Activated CD4-positive, alpha-beta T cell treated with anti-CD3 and anti-CD28 coated beads, Interleukin-2, amount 50 U/mL, for 48 hours (primary cell): ENCODE measurements at places on chromosomes 5 and 9.

DNA sequence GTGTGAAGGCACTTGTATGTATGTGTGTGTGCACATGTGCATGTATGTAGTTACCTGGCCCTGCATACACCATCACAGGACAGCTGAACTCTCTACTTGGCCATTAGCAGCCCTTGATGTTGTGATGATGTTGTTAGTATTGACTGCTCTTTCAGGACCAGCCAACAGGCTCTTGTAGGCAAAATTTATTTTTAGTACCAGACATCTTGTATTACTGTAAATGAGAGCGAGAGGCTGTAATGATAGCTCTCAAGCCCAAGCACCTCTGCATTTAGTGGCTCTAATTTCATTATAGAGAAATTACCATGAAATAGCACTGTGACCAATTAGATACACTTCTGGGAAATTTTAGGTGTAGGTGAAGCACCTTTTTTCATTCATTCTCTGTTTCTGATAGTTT, 158.0 kb downstream of the SMARCA2 start:
- DNase-seq: no peak

DNA sequence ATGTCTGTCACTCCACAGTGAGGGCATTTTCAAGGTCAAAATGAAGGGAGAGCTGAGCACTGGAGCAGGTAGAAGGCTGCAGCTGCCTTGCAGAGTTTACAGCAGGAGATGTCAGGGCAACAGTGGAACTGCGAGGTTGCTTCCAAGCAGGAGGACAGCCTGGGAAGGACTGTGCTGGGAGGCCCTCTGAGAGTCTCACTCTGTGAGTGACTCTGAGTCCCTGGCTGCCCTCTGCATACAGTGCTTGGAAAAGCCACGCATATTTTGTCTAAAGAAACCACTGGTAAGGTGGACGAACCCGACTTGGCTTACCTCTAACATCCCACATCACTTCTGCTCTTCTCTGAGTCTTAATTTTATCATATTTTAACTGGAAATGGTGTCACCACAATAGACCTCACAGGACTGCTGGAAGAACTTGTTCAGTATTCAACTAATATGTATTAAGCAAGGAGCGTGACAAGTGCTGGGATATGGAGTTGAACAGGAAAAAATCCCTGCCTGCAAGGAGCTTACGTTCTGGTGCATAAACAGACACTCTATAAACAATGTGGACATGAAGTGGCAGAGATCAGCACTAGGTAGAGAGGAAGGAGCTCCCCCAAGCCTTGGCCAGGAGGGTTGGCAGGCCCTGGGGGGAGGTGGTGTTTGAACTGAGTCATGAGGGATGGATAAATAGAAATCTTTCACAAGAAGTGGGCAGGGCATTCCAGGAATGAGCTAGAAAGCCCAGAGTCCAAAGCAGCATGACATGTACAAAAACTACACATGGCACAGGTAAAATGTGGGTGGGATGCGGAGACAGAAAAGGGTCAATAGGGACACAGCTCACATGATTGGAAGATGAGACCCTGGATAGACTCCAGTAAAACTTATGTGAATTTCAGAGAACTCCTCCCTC, 64.0 kb upstream of the FOXE1 start:
- no peak for DNase-seq

DNA sequence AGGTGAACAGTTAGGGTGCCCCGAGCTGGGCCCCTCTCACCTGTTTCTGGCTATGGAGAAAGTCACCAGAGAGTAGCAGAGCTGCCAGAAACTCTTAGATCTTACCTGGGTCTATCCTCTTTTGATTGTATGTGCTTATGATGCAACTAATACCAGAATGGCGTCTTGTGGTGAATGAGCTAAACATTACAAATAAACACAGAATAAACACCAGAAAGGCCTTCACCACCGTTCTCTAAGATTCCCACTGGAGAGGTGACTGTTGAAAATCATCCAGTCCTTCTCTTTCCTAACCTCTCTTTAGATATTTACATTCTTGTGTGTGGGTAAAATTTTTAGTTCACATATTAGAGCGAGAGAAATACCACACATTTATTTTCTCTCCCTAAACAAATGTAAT, 241.7 kb upstream of the GAS1 start:
- DNase-seq: no peak

- peak; percentile 77 for DNase-seq
Observed at GRCh38 chr9:89477811-89478630, 19.9 kb downstream of the SEMA4D start.

DNA sequence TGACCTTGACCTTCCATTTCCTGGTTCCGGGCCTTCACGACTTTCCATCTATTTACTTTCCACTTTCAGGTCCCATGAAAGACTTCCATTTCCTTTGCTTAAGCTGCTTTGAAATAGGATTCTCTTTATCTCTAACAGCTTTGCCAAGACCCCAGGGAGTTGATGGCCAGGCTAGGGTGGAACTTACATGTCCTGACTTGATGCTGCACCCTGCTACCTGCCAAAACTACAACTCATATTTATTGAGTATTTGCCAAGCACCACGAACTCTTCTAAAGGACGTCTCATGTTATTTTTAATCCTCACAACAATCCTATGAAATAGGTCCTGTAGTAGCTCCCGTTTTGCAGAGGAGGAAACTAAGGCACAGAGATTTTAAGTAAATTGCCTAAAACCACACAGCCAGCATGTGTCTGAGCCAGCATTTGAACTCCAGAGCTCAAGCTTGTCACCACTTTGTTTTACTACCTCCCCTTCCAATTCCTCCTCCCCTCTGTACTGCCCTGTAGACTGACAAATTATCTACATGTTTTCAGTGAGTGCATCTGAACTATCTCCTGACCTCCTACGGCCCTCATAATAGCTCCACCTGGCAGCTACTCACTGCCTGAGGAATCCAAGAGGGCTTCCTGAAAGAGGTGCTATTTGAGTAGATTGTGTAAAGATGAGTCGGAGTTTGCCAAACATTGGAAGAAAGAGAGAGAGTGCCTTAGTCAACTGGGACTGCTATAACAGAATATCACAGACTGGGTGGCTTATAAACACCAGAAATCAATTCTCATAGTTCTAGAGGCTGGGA, 38.4 kb upstream of the SMIM23 start:
- no peak for DNase-seq

GRCh38 chr5:33212900-33213299, 227.9 kb upstream of the TARS1 start:
- DNase-seq: no peak

- no peak for DNase-seq
Observed at GRCh38 chr5:163306421-163306820, 131.0 kb upstream of the CCNG1 start.

GRCh38 chr5:60507687-60508086, 192.3 kb downstream of the DEPDC1B start:
- no peak for DNase-seq

DNA sequence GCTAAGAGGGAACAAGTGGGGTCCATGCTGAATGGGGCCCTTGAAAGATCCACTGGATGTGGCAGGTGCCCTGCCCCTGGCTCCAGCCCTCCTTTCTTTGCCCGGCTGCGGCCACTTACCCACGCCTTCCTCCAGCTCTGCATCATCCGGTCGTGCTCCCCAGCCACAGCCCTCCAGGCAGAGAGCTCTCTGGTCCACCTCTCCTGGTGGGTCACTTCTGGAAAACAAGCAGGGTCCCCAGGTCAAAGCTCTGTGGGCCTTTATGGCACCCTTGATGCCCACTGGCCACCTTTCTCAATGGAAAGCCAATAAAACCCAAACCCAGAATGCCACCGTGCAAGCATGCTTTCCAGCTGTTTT, 45.0 kb downstream of the SECISBP2 start:
- no peak for DNase-seq

GRCh38 chr9:106697750-106698502, 165.0 kb upstream of the ZNF462 start:
- no peak for DNase-seq

DNA sequence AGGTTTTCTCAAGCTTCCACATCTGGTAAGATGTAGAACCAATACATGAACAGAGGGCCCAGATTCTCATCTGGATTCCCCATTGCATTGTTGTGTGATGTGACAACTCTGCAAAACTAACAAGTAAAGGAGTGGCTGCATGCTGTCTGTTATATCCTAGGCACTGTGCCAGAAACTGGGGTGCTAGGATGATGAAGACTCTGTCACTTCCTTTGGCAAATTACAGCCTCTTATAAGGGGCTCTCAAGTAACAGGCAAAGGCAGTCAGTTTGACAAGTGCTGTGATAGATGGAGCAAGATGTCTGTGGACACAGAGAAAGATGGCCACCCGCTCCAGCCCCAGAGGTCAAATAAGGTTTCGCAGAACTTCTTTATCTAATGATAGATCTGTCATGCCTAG, 115.7 kb downstream of the PAPPA start:
- no peak for DNase-seq

DNA sequence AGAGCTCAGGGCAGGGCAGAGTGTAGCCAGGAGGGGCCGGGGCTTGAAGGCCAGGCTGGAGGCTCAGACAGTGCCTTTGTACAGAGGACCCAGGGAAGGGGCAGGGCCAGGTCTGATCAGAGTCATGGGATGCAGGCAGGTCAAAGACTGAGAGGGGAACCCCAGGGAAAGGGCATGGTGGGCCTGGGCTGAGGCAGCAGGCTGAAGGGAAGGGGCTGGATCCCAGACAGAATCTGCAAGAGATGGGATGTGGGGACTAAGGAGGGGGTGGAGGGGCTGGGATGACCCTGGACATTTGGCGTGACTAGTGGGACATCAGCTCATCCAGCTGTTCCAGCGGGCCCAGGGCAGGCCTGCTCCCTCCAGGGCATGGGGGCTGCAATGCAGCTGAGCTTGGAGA, 15.5 kb upstream of the MRNIP start:
- DNase-seq: no peak

DNA sequence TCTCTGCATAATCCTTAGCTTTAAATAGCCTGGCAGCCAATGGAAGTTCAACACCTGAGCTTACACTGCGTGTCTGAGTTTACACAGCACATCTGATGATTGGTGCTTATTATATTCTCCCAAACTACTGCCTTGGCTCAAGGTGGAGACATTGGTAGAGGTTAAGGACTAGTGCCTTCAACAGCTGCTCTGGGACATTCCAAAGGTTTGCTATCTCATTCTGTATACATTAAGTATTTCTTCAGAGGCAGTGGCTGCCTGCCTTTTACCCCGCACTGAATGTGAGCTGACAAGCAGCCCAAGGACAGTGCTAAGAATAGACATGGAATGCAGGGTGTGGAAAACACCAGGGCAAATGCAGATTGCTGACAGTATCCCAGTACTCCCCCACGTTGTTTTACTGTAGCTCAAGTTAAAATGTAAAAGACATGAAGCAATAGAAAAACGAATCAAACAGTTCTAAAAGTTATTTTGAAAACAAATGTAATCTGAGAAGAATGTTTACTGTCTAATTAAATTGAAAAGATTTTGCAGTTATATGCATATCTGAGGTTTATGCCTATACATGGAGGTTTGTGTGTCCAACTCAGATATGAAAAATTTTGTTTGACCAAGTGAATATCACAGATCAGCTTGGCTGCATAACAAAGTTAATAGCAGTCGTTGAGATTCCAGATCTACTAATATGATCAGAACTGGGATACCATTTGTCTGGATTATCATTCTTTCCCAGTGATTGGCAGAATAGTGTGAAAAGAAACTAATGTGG, 1.8 kb downstream of the HSPB3 start:
- no peak for DNase-seq

DNA sequence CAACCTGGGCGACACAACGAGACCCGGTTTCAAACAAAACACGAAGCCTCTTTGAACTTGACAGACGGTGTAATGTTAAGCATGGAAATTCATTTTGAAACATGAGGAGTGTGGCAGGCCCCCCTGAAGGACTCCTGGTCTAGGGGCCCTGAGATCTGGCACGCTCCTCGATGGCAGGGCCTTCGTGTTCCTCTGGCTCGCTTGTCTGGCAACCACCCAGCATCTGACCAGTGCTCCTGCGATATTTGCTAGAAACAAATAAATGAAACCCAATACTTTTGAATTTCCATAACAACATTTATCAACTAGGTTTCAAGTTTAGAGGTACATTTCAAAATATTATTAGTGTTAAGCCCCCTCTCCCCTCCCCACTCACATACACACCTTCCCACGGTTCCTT, 193.0 kb downstream of the ERCC6L2 start:
- DNase-seq: no peak

DNA sequence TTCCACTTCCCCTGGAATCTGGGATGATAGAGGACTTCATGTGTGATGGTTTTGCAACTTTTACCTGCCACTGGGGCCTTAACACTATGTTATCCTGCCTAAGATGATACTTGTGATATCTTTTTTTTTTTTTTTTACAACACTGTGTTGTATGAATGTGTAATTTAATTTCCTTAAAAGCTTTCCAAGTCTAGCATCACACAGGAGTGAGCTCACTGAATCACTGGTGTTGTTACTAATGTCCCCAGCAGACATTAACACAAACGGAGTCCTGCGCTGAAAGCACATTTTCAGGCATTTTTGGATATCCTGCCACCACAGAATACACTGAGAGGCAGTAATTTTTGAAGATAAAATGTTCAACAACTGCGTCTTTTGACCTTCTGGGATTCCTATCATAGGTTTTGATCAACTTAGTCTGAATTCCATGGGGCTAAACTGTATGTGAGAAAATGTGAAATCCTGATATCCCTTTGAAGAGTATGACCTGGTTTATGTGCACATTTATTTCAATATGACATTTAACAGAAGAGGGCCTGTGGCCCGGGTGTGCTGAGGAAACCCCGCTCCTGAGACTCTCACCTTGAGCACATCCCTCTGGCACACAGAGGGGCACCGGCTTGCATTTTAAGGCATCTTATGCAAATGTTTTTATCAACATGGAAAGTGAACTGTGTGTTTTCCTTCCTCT, 118.0 kb downstream of the FSTL4 start:
- no peak for DNase-seq

- DNase-seq: no peak
Observed at GRCh38 chr5:165559645-165560044, 2054.2 kb downstream of the MAT2B start.

DNA sequence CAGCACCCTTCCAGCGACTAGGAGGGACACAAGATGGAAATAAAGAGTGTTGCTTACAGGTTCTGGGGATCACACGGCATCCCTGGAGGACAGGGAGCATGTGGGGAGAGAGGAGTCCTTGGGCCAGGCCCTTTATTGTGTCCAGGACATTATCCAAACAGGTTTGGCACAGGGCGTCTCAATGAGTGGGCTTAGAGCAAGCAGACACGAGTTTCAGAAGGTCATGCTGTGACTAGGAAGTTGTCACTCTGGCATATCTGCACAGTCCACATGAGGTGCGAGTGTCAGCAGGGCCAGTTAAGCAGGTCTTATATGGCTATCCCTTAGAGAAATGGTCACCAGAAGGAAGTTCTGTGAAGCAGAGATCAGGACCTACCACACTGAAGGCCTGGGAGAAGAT, 174.5 kb upstream of the OTULINL start:
- no peak for DNase-seq

GRCh38 chr9:117936185-117937130, 232.3 kb downstream of the TLR4 start:
- DNase-seq: no peak
